ENCODE measurements at places on chromosomes 1 and 21.

- DNase-seq = no peak
Measured at GRCh38 chr21:23398726-23399125, 2208.6 kb downstream of the MRPL39 start.

DNA sequence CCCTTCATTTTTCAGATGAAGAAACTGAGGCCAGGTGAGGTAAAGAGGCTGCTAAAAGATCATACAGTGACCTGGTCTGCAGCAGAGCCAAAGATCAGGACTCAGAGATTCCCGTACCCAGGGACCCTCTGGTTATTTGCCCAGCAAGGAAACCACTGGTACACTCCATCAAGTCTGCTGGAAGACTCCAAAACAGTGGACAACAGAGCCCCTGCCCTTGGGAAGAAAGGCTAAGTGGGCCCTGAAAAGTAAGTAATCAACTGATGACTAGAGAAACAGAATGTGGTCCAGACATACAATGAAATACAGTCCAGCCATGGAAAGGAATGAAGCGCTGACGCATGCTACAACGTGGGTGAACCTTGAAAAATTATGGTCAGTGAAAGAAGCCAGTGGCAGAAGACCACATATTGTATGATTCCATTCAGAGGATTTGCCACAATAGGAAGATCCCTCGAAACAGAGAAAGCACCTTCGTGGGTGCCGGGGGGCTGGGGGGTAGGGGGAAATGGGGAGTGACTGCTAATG, 106.4 kb downstream of the ETS2 start:
- DNase-seq = no peak

GRCh38 chr1:246428542-246429308, 78.4 kb downstream of the SMYD3 start:
- no peak for DNase-seq

DNA sequence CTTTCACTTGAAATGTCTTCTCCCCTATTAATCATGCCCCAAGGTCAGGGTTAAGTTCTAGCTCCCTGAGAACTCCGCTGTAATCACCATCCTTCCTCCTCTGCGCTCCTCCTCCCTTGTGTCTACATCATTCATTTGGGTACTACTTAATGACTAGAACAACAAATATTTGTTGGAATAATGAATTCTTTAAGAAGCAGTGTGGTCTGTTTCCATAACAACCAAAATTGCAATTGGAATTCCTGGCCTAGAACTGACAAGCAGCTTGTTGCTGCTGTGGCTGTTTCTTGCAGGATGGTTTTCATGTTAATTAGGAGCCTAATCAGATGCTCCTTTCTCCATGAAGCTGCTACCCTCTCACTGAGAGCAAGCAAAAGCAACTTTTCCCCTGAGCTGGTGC, 192.5 kb downstream of the ZZZ3 start:
- DNase-seq = no peak

- DNase-seq = peak; percentile 48
Measured at GRCh38 chr1:202046748-202047708, 36.6 kb downstream of the ELF3 start.

DNA sequence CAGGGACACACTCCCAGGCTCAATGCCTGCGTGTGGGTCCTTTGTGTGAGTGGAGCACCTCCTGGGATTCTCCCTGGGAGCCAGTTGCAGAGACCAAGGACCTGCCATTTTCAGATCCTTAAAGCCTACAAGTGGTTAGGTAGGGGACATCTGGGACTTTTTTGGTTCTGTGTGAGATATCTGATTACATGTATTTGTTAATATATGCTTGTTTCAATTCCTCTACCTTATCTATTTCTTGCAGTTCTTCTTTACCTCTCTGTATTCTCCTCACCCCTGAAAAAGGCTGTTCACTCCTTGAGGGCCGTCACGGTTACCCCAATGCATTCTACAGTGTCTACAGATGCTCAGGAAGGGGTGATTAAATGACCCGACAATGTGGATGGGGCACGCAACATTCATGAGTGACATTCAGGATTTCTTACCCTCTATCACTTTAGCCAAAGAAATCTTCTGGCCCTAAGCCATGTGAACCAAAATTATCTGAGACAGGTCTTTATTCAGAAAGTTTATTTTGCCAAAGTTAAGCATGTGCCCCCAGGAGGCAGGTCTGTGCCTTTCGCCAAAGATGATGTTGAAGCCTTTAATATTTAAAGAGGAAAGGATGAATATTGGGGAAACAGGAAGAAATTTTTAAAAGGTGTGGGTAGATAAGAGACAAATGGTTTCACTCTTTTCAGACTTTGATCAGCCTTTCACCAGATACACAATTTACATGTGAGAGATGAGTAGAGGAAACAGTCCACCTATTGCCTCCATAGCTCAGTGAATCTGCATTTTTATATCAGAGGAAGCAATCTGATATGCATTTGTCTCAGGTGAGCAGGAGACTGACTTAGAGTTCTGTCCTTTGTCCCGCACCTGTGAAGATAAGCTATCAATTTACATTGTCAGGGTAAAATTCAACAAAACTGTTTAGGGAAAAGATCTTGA, 44.6 kb upstream of the MPZL1 start:
- no peak for DNase-seq

DNA sequence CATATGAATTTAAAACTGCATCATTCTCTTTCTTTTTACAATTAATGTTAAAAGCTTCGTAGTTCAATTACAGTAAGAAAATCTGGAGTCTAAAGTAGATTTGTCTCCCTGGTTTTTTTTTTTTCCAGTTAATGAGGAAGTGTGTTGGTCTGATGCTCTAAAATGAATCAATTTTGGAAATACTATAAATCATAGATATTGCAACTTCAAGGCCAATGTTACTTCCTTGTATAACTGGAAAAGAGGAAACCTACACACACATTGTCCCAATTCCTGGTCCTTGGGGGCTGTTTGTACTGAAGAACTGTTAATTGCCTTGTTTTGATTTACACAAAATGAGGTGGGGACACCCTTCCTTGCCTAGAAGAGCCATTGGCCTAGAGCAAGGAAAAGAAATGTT, 107.2 kb downstream of the RGS2 start:
- DNase-seq = no peak

DNA sequence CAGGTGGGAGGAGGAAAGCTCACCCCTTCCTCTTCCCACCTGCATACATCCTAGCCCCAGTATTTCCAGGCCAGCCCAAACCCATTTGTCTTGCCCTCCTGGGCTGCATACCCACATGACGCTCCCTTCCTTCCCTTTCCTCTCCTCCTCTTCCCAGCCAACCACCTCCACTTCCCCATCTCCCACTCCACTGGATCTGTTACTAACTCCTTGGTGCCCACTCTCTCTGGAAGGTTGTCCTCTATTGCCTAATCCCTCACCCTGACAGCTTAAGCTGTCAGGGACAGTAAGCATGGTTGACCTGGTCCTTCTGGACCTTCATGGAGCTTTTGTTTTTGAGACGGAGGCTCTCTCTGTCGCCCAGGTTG, 23.0 kb upstream of the SYNC start:
- no peak for DNase-seq

GRCh38 chr1:3186526-3186921, 117.5 kb downstream of the PRDM16 start:
- no peak for DNase-seq

DNA sequence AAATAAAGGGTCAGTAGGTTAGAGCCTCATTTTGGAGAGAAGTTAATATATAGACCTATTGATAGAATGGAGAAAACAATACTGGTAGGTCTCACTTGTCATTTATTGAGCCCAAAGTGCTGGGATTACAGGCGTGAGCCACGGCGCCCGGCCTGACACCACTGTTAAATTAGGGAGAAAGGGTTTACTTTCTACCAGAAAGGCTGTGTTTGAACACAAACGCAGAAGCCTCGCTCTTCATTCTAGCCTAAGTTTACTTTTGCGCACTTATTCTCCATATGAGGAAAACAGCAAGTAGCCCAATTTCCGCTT, 710 bp upstream of the PRPF3 start:
- no peak for DNase-seq

DNA sequence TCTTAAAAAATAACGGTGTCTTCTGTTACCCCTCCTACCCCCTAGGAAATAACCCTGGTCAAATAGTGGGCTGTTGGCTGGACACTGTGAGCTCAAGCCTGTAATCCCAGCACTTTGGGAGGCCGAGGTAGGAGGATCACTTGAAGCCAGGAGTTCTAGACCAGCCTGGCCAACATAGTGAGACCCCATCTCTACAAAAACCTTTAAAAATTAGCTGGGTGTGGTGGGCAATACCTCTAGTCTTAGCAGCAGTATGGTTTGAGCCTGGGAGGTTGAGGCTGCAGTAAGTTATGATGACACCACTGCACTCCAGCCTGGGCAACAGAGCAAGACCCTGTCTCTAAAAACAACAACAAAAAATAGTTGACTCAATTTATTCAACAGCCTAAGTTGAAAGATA, 453.7 kb downstream of the SIPA1L2 start:
- DNase-seq = no peak

DNA sequence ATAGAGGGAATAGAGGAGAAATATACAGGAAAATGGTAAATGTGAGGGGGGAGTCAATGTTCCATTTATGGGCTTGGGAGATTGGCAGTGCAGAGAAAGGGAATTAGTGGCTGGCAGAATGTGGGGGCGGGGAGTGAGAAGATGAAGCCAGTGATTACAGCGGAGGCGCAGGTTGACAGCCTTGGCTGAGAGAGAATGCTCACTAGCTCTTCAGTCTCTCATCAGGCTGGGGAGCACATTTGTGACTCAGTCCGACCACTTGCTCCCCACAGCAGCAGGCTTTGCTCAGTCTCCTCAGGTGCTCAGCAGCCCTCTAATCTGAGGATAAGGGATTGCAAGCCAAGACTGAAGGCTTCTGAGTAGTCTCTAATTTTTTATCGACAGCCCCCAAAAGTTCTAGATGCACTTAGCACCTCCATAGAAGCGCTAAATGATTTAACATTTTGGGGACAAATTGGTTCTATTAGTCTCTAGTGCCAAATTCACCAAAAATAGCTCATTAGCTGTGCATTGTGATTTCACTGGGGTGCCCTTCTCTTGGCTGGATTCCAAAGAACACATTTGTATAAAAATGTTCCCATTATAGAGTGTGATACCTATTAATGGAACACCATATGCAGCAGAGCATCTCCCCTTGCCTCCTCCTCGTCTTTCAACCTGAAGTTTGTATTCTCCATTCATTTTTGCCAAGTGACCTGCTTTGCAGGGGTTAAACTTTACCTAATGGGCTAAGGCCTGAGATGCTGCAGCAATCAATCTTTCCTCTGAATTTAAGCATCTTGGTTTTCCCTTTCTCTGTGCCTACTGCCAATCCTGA, 191.8 kb downstream of the ZNF326 start:
- no peak for DNase-seq

- DNase-seq = no peak
Measured at GRCh38 chr21:33997436-33997835, 75.9 kb upstream of the MRPS6 start.

DNA sequence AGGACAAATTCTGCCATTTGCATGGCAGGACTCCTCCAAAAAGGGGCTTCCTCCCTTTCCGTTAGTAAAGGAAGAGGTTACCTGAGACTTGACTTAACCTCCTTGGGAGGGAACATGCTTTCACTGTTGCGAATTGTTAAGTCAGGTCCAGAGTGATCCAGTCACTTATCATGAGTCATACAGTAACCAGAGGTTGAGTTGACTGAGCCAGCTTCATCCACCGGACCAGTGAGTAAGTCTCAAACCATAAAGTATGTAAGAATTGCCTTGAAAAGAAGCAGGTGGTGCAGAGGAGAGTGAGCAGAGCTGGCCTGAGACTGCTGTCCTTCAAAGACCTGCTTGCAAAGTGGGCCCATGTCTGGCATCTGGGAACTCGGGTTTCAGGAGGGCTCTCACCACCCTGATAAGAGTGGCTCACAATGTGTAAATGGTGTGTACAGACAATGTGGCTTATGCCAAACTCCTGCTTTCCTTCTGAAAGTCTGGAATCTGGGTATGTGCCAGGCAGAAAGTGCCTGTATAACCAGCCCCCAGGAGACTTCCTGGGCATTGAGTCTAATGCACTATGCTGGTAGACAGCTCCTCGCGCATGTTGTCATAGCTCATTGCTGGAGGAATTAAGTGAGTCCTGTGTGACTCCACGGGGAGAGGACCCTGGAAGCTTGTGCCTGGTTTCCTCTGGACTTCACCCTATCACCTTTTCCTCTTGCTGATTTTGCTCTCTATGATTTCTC, 84.3 kb upstream of the KLHDC7A start:
- DNase-seq = no peak

DNA sequence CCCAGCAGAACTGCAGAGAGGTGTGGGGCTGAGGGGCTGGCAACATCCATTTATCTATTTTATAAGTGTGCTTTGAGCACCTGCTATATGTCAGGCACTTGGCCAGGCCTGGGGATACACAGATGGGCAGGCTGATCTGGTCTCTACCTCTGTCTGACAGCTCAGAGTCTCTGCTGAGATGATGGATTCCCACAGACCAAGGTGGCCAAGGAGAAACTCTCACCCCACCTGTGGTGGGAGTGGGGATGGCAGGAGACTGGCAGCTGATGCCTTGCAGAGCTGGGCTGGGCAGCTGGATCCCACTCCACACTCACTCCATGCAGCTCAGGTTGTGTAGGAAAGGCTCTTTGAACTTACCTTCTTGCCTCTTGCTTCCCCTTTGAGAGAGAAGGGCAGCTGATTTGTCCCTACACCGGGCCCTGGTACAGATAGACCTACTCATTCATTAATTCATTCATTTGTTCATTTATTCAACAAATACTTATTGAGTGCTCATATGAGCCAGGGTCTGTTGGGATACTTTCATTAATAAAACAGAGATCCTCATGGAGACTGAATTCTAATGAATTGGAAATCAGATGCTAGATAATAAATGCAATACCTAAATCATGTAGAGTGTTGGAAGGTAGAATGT, 9.0 kb downstream of the ADORA1 start:
- no peak for DNase-seq

GRCh38 chr1:247487057-247487456, 29.2 kb upstream of the OR2B11 start:
- DNase-seq = peak; percentile 10

DNA sequence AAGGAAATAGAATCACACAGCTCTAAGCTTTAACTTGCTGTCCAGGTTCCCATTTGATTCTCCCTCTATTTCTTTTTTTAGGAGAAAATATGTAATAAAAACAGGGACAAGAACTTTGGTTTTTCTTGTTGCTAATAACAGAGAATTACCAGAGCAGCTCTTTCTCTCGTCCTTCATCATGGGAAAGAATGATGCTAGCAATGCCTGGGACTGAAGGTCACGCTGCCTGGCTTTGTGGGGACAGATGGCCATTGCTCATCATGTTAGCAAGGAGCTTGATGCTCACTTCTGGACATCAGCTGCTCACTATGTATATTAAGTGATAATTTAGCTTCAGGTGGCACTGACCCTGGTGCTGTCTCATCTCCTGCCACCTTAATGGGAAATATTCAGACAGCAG, 77.3 kb upstream of the AKT3 start:
- DNase-seq = no peak

DNA sequence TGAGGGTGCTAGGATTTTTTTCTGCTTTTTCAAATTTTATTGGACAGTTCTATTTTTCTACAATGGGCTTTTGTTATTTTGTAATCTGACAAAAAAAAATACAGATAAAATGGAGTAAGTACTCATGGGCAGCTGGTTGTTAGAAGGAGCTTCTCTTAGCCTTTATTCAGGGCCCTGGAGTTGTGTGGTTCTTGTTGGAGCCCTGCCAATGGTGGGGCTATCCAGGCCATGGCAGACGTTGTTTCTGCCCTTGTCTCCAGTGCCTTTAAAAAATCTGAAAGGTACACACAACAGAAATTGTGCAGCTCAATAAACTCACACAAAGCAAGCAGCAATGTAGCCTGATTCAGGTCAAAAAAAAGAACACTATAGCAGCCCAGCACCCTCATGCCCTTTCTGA, 153.5 kb upstream of the GALNT2 start:
- peak; percentile 27 for DNase-seq

GRCh38 chr1:113647164-113647563, 112.1 kb downstream of the PHTF1 start:
- DNase-seq = no peak
